ENCODE measurements at places on chromosomes 12 and 14. TPM values are rescaled to one million over a fixed set of nuclear protein-coding genes. Genes with fewer than 3 reads are reported as not detected.

The TM9SF1 gene
- 29.8 TPM for polyA plus RNA-seq

The HOXC11 gene
- polyA plus RNA-seq = not detected

The ZNF891 gene
- polyA plus RNA-seq = 0.35 TPM

The PPP2R5E gene
- 32.3 TPM for polyA plus RNA-seq

The PRMT5 gene
- 62.2 TPM for polyA plus RNA-seq

The HCAR1 gene
- polyA plus RNA-seq = not detected

The TCL1B gene
- polyA plus RNA-seq = not detected

The MYF5 gene
- polyA plus RNA-seq = not detected

The FAM181A gene
- not detected for polyA plus RNA-seq

The MYO1H gene
- not detected for polyA plus RNA-seq

DNA sequence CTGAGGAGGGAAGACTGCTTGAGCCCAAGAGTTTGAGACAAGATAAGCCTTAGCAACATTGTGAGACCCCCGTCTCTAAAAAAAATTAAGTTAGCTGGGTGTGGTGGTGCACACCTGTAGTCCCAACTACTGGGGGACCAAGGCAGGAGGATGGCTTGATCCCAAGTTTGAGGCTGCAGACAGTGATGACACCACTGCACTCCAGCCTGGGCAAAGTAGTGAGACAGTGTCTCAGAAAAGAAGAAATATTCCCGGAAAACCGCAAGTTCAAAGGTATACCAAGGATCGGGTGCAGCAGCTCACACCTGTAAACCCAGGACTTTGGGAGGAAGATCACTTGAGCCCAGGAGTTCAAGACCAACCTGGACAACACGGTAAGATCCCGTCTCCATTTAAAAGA, 5.8 kb downstream of the PTGES3 start:
- no peaks in the 10 kb centered on the region for H3K36me3 ChIP-seq
- H3K4me3 ChIP-seq = peak overlapping the region; percentile 61
- H3K27ac ChIP-seq = peak overlapping the region; percentile 88
- peaks cover 52% of the 10 kb centered on the region for H3K4me1 ChIP-seq
- H3K27me3 ChIP-seq = no peaks in the 10 kb centered on the region
- no peak for DNase-seq

GRCh38 chr14:74476107-74476506, 17.0 kb downstream of the NPC2 start:
- peaks cover 2% of the 10 kb centered on the region for H3K27me3 ChIP-seq
- no peak for DNase-seq
- H3K4me1 ChIP-seq = no peaks in the 10 kb centered on the region
- H3K36me3 ChIP-seq = peaks cover 25% of the 10 kb centered on the region
- H3K27ac ChIP-seq = no peak overlapping the region
- H3K4me3 ChIP-seq = no peak overlapping the region

DNA sequence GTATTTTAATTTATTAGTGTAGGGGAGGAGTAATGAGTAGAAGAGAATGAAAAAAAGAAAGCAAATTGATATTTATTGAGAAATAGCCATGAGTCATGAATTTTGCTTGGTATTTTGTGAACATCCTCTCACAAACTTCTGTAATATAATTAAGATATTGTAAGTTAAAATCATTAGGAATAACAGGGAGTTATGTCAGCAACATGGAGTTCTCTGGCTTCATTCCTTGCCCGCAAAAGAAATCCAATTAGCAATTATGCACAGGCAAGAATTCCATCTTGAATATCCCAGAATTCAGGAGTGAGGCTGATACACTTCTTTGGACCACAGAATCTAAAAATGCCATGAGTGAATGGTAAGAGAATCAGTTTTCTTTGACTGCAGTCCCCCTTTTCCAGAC, 94.3 kb upstream of the PTHLH start:
- no peaks in the 10 kb centered on the region for H3K4me1 ChIP-seq
- H3K27ac ChIP-seq = no peak overlapping the region
- no peak for DNase-seq
- no peak overlapping the region for H3K4me3 ChIP-seq
- peaks cover 3% of the 10 kb centered on the region for H3K27me3 ChIP-seq
- H3K36me3 ChIP-seq = peaks cover 8% of the 10 kb centered on the region

DNA sequence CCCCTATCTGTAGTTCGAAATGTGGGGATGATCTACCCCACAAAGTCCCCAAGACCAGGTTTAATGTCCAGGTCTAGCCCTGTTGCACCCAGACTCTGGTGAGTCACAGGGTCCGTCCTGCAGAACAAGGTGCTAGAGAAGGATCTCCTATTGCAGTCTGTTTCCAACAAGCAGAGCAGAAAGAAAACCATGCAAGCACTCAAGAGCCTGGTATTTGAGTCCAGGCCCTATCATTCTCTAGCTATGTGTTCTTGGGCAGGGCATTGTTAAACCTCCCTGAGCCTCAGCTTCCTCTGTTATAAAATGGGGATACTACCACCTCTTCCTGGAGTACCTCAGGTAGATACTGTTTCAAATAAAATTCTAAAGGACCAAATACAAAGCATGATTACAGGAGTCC, 24.4 kb downstream of the MAP3K9 start:
- no peak overlapping the region for H3K27ac ChIP-seq
- DNase-seq = no peak
- H3K4me1 ChIP-seq = peaks cover 23% of the 10 kb centered on the region
- peaks cover 4% of the 10 kb centered on the region for H3K36me3 ChIP-seq
- H3K27me3 ChIP-seq = no peaks in the 10 kb centered on the region
- H3K4me3 ChIP-seq = no peak overlapping the region

GRCh38 chr12:95591731-95592130, 40.5 kb upstream of the USP44 start:
- DNase-seq = no peak
- no peak overlapping the region for H3K4me3 ChIP-seq
- H3K27ac ChIP-seq = no peak overlapping the region
- no peaks in the 10 kb centered on the region for H3K36me3 ChIP-seq
- peaks cover 4% of the 10 kb centered on the region for H3K27me3 ChIP-seq

DNA sequence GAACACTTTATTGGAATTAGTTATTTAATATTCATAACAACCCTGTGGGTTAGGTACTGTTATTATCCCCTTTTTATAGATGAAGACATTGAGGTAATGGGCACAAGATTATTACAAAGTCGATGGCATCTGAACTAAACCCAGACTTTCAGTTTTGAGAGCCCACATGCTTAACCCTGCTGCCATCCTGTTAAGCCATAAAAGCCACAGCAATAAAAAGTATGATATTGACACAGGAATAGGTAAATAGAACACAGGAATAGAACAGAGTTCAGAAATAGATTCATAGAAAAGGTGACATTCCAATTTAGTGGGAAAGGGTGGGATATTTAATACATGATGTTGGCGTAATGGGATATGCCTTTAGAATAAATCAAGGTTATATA, 119.8 kb downstream of the SLC38A1 start:
- no peaks in the 10 kb centered on the region for H3K36me3 ChIP-seq
- no peak for DNase-seq
- no peak overlapping the region for H3K27ac ChIP-seq
- H3K27me3 ChIP-seq = peaks cover 7% of the 10 kb centered on the region
- no peaks in the 10 kb centered on the region for H3K4me1 ChIP-seq

DNA sequence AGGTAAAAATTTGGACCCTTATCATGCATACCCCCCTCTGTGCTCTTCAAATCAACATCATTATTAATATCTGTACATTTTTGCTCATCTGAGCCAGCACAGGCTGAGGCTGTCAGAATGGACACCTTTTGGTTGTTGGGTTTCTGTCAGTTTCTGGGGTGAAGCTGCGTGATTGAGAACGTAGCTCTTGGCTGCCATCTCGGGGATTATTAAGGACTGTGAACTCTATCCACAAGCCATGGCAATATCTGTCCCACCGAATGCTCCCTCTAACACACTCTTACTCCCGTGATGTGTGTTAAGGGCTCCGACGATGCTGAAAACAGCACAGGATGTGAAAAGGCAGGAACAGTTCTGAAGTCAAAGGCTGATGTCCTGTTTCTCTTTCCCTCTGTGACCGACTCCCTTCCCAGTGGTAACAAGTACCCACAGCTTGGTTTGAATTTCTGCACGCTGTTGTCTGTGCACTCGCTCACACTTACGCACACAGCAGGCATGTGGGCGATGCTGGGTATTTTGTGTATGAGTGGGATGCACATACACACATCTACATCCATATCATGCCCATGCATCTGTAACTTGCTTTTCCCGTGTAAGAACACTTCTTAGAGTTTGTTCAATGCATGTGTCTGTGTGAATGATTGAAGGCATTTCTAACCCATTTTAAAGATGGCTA, 405.6 kb downstream of the TMEM121 start:
- no peak overlapping the region for H3K27ac ChIP-seq
- DNase-seq = peak; percentile 56
- peaks cover 7% of the 10 kb centered on the region for H3K4me1 ChIP-seq
- no peak overlapping the region for H3K4me3 ChIP-seq
- H3K36me3 ChIP-seq = peaks cover 19% of the 10 kb centered on the region
- peaks cover 26% of the 10 kb centered on the region for H3K27me3 ChIP-seq

DNA sequence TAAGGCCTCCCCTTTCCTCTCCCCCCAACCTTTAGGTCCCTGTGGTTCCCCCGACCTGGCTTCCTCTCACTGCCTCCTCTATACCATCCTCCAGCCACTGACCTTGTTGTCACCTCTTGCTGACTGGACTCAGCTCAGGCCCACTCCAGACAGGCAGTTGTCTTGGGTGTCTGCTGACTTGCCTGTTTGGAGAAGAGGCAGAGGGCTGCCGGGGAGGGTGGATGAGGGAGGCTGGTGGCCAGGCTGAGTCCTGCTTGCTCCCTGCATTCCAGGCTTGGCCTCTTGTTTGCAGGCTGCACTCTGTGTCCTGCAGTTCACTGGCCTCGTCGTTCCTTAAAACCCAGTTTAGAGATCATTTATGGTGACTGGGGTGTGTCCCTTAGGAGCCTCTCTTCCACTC, 31.0 kb upstream of the RD3L start:
- no peaks in the 10 kb centered on the region for H3K36me3 ChIP-seq
- DNase-seq = no peak
- no peaks in the 10 kb centered on the region for H3K4me1 ChIP-seq
- no peak overlapping the region for H3K4me3 ChIP-seq
- peaks cover 9% of the 10 kb centered on the region for H3K27me3 ChIP-seq

- H3K4me3 ChIP-seq = no peak overlapping the region
- H3K27me3 ChIP-seq = no peaks in the 10 kb centered on the region
- no peaks in the 10 kb centered on the region for H3K4me1 ChIP-seq
- H3K36me3 ChIP-seq = no peaks in the 10 kb centered on the region
Measured at GRCh38 chr14:46140445-46140844, 511.1 kb downstream of the RPL10L start.

DNA sequence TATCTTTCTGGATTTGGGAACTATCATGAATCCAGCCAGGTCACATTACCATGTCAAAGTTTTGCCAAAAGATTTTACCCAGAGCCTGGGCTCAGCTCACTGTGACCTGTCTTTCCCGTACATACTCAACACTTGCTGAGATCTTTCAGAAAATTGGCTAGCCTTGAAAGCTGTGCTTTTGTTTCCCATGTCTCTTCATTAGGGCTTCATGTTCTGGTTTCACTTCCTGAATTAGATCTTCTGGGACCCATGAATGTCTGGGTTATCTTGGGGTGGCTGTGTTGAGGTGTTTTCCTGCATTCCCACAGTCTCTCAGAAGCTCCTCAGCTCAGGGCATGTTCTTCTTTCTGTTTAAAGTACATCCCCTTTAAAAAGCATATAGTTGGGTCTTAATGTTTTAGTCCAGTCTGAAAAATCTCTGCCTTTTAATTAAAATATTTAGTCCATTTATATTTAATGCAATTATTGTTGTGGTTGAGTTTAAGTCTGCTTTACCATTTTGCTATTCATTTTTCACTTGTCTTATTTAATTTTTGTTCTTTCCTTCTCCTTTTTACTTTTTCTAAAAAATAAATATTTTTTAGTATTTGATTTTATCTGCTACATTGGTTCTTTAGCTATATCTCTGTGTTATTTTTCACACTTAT, 242.7 kb downstream of the VRK1 start:
- no peak for DNase-seq
- no peak overlapping the region for H3K4me3 ChIP-seq
- H3K4me1 ChIP-seq = no peaks in the 10 kb centered on the region
- H3K36me3 ChIP-seq = no peaks in the 10 kb centered on the region
- H3K27ac ChIP-seq = no peak overlapping the region
- H3K27me3 ChIP-seq = peaks cover 5% of the 10 kb centered on the region

- peaks cover 75% of the 10 kb centered on the region for H3K27me3 ChIP-seq
- H3K4me3 ChIP-seq = no peak overlapping the region
- H3K36me3 ChIP-seq = no peaks in the 10 kb centered on the region
- no peaks in the 10 kb centered on the region for H3K4me1 ChIP-seq
- no peak overlapping the region for H3K27ac ChIP-seq
Measured at GRCh38 chr14:59688224-59689170, 111.9 kb upstream of the CCDC175 start.

- DNase-seq = no peak
- no peak overlapping the region for H3K27ac ChIP-seq
- no peak overlapping the region for H3K4me3 ChIP-seq
- H3K36me3 ChIP-seq = no peaks in the 10 kb centered on the region
- no peaks in the 10 kb centered on the region for H3K4me1 ChIP-seq
Measured at GRCh38 chr14:103302966-103303365, 31.1 kb upstream of the EIF5 start.

DNA sequence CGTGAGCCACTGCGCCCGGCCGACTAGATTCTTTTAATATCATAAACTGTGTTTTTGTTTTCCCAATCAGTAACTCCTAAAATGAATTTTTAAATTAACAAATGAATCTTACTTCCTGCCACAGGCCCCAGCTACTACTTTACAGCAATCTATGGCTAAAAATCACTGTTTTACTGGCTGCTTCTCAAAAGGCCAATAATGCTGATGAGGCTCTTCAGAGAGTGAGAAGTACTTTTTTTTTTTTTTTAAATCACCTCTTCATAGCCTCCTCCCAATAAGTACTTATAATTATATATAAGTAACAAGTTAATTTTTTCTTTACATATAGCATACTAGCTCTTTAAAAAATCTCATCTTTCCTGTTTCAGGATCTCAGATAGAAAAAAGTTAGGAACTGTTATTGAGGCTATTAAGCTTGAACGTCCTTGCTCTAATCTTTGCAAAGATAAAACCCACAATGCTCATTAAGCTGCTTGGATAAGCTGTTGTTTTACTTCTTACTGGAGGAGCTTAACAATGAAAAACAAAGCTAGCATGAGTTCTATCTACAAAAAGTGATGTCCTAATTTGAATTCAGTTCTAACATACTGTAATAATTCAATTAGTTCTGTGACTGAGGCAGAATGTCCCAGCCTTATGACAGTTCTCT, 12.8 kb upstream of the WDR20 start:
- no peak overlapping the region for H3K4me3 ChIP-seq
- no peak overlapping the region for H3K27ac ChIP-seq
- DNase-seq = no peak
- H3K36me3 ChIP-seq = peaks cover 2% of the 10 kb centered on the region
- no peaks in the 10 kb centered on the region for H3K4me1 ChIP-seq

DNA sequence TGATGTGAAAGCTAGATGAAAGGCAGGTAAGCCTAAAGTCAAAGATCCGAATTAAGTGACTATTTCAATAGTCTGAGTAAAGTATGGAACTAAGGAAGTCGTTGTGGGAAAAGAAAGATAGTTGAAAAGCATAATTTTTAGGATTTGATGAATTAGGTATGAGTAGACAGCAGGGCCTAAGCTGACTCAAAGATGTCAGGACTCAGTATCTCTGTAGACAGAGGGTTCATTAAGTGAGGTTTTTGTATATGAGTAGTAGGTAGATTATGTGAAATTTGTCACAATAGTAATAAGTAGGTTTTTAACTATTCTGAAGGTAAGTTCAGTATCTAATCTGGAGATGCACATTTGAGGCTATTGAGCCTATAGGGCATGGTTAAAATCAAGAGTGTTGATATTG, 196.4 kb downstream of the RASSF9 start:
- H3K27me3 ChIP-seq = no peaks in the 10 kb centered on the region
- H3K36me3 ChIP-seq = no peaks in the 10 kb centered on the region
- no peak for DNase-seq
- no peak overlapping the region for H3K4me3 ChIP-seq
- no peak overlapping the region for H3K27ac ChIP-seq

- no peak for DNase-seq
- no peaks in the 10 kb centered on the region for H3K36me3 ChIP-seq
- no peak overlapping the region for H3K4me3 ChIP-seq
- no peak overlapping the region for H3K27ac ChIP-seq
Measured at GRCh38 chr12:42704340-42704739, 114.8 kb upstream of the PRICKLE1 start.
